NCI-H82 (cell line): ENCODE measurements at places on chromosomes 13 and 19.

DNA sequence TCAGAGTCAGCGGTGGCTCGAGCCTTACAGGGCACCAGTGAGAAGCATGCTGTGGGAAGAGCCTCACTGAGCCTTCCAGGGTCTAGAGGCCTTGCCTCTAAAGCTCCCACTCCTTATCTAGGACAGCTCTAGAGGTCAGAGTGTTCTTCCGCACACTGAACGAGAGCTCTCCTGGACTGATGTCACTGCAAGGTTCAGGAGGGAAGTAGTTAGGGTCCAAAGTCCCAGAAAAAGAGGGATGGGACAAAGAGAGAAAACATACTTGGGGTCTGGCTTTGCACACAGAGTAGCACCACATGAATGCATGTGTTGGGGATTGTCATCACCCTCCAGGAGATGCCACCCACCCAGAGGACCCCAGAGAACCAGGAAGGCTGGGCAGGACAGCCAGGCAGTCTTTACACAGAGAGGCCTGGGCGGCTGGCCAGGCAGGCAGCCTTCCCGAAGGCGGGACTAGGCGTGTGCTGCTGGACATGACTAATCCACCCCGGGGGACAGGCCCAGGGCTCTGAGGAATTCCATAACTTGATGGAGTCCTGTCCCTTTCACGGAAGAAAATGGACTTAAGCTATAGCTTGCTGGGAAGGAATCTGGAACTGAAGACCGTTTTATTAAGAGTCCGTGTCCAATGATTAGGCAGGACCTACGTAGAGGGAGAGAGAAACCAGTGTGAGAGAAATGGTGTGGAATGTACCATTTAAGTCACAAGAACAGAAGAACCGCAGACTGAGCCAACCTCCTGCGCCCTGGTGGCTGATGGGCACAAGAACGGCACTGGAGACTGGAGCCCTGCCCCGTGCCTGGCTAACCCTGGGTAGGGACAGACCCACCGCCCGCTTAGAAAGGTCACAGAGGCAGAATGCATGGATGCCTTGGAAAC lies 16.6 kb upstream of the EPHX3 start:
- no peak for DNase-seq

DNA sequence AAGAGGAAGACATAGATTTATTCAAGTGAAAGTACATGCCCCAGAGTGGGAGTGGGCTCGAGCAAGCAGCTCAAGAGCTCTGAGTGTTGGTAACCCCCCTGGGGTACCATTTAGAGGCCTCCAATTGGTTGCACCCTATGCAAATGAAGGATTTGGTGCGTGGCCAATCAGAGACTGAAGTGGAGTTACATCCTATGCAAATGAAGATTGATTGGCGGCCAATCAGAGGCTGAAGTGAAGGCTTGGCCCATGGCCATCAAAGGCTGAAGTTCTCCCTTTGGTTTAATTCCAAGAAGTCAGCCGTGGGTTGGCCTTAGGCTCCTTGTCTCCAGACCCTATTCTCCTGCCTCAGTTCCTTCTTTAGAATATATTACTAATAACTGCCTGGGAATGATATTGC lies 12.9 kb upstream of the IGFL1 start:
- DNase-seq = peak; percentile 51

- DNase-seq = peak; percentile 93
Measured at GRCh38 chr19:17778968-17779929, 15.7 kb upstream of the B3GNT3 start.

GRCh38 chr19:6482343-6482686 lies 728 bp upstream of the DENND1C start:
- DNase-seq = no peak

GRCh38 chr13:47472516-47472915 lies 528.6 kb downstream of the SUCLA2 start:
- no peak for DNase-seq

GRCh38 chr13:92553470-92554114 lies 673.0 kb upstream of the GPC6 start:
- no peak for DNase-seq

GRCh38 chr13:50527612-50528509 lies 315.6 kb downstream of the DLEU7 start:
- DNase-seq = no peak

GRCh38 chr19:54014920-54015560 lies 23.6 kb downstream of the CACNG6 start:
- peak; percentile 17 for DNase-seq

- peak; percentile 96 for DNase-seq
Measured at GRCh38 chr19:19661675-19662251, 1.7 kb downstream of the ATP13A1 start.

- no peak for DNase-seq
Measured at GRCh38 chr13:111952814-111953213, 114.1 kb upstream of the SOX1 start.

DNA sequence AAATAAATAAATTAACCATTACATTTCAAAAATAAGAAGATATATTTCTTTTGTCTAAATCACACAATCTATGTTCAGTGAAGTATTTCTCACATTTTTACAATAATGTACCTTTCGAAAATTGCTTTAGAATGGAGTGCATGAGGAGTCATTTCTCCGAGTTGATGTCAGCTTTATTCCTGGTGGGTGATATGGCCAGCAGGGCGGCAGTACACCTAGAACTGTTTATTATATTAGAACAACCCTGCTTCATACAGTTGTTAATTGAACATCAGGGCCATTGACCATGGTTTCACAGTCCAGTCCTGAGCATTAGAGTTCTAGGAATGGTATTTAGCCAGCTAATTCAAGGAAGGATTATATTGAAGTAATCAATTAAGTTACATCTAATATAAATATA lies 696.3 kb upstream of the SLC10A2 start:
- DNase-seq = peak; percentile 31

- peak; percentile 79 for DNase-seq
Measured at GRCh38 chr13:29707876-29708543, 112.5 kb upstream of the SLC7A1 start.

DNA sequence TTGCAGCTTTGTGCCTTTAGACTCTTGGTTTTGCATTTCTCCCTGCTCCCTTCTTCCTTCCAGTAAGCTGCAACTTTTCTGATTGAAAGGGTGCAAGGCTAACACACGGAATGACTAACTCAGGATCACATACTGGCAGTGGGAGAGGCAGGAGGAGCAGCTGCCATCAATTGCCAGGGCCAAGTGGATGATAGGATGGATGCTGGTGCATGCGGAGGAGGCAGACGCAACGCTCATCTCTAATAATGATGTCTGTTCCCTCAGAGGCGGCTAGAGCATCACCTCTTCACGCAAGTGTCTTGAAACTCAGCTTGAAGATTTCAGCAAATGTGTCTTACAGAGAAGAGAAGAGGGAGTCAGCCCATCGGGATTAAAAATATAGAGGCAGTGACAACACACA lies 49.5 kb upstream of the TPM4 start:
- DNase-seq = no peak

- no peak for DNase-seq
Measured at GRCh38 chr13:45474584-45475454, 10.1 kb downstream of the COG3 start.

DNA sequence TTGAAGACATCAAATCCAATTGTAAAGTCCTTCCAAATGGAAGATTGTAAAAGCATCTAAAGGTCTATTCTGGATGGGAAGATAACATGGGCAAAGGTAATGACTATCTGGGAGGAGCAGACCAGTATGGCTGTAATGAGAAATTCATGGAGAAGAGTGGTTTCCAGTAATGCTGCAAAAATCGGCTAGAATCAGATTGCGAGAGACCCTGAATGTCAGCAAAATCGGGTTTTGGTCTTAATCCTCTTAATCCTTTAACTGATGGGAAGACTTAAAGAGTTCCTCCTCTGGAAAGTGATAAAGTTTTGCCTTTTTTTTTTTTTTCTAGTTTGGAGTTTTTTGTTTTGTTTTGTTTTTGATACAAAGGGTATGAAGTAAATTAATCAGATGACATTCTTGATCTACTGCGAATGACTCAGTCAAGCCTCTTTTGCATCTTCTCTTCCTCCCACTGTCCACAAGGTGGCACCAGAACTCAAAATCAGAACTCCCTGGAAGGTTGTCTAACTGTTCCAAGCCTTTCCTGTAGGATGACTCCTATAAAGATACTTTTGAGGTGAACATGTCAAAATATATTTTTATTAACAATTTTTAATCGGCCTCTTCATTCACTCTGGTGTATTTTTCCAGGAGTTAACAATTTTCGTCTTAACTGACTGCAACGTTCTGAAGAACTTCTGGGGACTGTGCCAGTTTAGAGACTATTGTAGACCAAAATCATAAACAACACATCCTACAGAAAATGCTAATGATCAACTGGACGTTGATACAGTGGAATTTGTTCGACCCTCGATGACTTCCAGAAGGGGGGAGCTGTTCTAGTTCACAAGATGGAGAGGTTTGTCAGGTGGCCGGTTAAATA lies 213.3 kb upstream of the MIR17HG start:
- peak; percentile 82 for DNase-seq

DNA sequence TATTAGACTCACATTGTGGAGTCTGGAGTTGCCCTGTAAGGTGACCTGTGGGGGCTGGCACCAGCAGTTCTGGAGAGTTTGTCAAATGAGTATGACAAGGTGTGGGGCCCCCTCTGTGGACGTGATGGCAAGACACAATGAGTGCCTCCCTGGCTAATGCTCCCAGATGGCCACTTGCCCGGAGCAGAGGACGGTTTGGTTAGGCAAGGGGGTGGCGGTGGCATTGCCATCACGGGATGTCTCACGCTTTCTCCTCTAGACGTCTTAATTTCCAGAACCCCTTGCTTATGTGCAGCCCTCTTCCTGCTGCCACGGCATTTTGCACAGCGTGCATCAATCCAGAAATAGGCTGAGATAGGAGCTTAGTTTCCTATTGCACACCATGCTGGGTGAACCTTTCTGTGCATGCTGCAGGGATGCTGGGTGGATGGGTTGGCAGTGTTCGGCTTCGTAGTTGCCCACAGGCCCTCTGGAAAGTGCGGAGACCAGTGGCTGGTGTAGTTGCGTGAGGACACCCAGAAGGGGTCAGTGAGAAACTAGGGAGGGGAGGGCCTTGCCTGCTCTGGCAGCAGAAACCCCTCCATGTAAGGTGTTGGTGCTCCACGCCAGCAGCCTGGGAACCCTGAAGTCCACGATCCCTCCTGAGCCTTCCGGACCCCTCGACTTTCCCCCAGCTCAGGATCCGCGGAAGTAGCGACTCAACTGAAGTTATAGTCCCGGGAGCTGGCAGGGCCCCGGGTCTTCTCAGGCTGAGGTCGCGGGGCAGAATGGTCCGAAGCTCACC lies 18.1 kb upstream of the LRP3 start:
- peak; percentile 57 for DNase-seq

DNA sequence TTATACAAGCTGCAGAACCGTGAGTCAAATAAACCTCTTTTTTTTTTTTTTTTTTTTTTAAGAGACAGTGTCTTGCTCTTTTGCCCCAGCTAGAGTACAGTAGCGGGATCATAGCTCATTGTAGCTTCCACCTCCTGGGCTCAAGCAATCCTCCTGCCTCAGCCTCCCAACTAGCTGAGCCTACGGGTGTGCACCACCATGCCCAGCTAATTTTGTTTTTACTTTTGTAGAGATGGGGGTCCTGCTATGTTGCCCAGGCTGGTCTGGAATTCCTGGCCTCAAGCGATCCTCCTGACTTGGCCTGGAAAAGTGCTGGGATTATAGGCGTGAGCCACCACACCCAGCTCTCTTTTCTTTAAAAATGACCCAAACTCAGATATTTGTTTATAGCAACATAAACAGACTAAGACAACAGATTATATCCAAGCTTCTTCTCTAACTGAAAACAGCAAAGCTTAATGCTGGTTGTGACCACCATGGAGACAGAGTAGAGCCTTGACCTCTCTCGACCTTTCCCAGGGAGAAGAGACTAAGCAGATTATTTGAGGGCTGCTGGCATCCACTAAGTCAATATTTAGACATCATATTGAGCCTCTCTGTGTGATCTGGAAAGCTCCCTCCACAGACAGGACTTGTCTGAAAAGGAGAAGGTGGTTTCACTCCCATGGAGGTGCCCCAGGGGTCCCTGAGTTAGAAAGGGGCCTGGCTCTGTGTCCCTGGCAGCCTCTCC lies 150.0 kb downstream of the KCTD15 start:
- DNase-seq = peak; percentile 61

DNA sequence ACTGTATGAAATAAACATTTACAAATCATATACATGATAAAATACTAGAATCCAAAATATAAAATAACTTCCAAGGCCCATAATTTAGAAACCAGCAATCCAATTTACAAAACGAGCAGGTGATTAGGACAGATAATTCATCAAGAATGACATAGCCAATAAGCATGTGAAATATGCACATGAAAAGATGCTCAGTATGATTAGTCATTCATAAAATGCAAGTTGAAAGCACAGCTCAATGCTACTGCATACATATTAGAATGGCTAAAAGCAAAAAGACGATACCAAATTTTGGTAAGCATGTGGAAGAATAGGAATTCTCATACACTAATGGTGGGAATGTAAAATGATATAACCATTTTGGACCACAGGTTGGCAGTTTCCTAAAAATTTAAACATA lies 837.2 kb upstream of the MIR17HG start:
- no peak for DNase-seq
